Subcutaneous preadipocyte (primary cell): ENCODE measurements at places on chromosomes 1 and 21. TPM values are rescaled to one million over a fixed set of nuclear protein-coding genes. Genes with fewer than 3 reads are reported as not detected.

HAO2 gene
- total RNA-seq = not detected in 2 replicates

MORN1 gene
- 8.1 and 11.1 TPM in 2 replicates for total RNA-seq

OR2L3 gene
- not detected in 2 replicates for total RNA-seq

C1orf74 gene
- total RNA-seq = 2.6 and 3.1 TPM in 2 replicates

CACHD1 gene
- total RNA-seq = 4.4 and 6.1 TPM in 2 replicates

PIK3R3 gene
- total RNA-seq = 0.98 and 1.5 TPM in 2 replicates

OR2T2 gene
- not detected in 2 replicates for total RNA-seq

RBP7 gene
- total RNA-seq = not detected in 2 replicates

NPR1 gene
- 6.2 and 6.3 TPM in 2 replicates for total RNA-seq

KRTAP13-2 gene
- total RNA-seq = not detected in 2 replicates

MIXL1 gene
- not detected in 2 replicates for total RNA-seq

GNPAT gene
- 41.5 and 51.8 TPM in 2 replicates for total RNA-seq

TNFRSF25 gene
- 0.37 and 3.1 TPM in 2 replicates for total RNA-seq

CELF3 gene
- total RNA-seq = not detected in 2 replicates

PMF1 gene
- total RNA-seq = 26.2 and 37.5 TPM in 2 replicates

TBX19 gene
- 0.59 and 0.73 TPM in 2 replicates for total RNA-seq

KCNJ6 gene
- total RNA-seq = under 0.01 TPM in 1 of 2 replicates, not detected in the other

ADCY10 gene
- under 0.01 and 0.39 TPM in 2 replicates for total RNA-seq

LRRC38 gene
- not detected in 2 replicates for total RNA-seq

TEX50 gene
- total RNA-seq = not detected in 2 replicates

SPATA45 gene
- total RNA-seq = not detected in 2 replicates

F3 gene
- total RNA-seq = 29.0 and 42.8 TPM in 2 replicates

ZBTB8OS gene
- total RNA-seq = 19.8 and 23.9 TPM in 2 replicates

CFAP141 gene
- not detected in 2 replicates for total RNA-seq

SRP9 gene
- 160 and 169 TPM in 2 replicates for total RNA-seq

C1orf116 gene
- under 0.01 TPM in 1 of 2 replicates, not detected in the other for total RNA-seq

ASCL5 gene
- total RNA-seq = under 0.01 TPM in 1 of 2 replicates, not detected in the other

DFFB gene
- 8.8 and 10.8 TPM in 2 replicates for total RNA-seq

KMO gene
- total RNA-seq = under 0.01 TPM in 2 replicates

CLCNKA gene
- total RNA-seq = not detected in 2 replicates

BCL2L15 gene
- total RNA-seq = 0.59 and 1.8 TPM in 2 replicates

TEDDM1 gene
- not detected in 2 replicates for total RNA-seq

CNKSR1 gene
- under 0.01 TPM in 1 of 2 replicates, not detected in the other for total RNA-seq

CREG1 gene
- 46.9 and 64.7 TPM in 2 replicates for total RNA-seq

KIAA0040 gene
- total RNA-seq = under 0.01 TPM in 2 replicates

TNFAIP8L2 gene
- not detected in 2 replicates for total RNA-seq

FCGR2B gene
- not detected in 2 replicates for total RNA-seq

TRIM63 gene
- total RNA-seq = under 0.01 TPM in 1 of 2 replicates, not detected in the other

RCSD1 gene
- 0.20 and 0.37 TPM in 2 replicates for total RNA-seq
